Prostate gland (tissue), 2 donors: ENCODE measurements at places on chromosomes 1 and 21.

DNA sequence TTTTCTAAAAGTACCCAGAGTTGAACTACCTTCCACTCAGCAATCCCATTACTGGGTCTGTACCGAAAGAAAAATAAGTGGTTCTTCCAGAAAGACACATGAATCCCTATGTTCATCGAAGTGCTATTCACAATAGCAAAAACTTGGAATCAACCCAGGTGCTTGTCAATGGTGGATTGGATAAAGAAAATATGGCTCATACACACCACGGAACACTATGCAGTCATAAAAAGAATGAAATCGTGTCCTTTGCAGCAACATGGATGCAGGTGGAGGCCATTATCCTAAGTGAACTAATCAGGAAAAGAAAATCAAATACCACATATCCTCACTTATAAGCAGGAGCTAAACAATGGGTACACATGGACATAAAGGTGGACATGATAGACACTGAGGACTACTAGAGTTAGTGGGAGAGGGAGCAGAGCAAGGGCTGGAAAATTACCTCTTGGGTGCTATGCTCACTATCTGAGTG is 32.9 kb upstream of the JUN start:
- no peak for DNase-seq

- no peak for DNase-seq
Measured at GRCh38 chr1:43834280-43835081, 99.1 kb upstream of the ARTN start.

DNA sequence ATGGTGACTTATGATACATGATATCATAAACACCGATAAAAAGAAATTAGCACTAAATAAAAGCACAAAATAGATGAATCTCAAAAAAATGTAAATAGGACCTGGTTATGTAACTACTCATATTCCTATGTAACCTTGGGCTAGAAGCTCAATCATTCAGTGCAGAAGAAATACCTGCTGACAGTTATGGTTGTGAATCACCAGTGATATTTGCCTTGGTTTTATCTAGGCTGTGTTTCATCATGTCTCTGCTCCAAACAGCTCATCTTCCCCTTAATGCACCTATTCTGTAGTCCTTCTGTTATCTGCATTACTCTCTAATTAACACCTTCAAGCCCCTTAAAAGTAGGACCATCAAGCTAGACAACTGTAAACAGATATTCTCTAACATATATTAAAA is 16.3 kb upstream of the PIGC start:
- no peak for DNase-seq

DNA sequence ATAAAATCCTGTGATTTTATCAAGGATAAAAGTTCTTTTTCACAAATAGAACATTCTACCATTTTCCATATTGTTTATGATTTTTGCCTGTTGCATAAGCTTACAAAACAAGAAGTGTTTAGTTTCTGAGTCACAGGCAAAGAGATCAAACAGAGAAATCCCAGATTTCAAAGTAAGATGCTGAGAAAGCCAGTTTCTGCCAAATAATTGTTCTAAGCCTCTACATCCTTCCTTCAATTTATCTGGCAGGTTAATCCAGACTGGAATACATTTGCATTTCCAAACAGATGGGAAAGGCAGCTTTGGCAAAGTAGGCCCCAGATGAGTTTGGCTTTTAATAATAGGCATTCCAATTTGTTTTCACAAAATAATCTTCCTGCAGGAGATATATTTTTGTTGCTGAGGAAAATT is 2.5 kb downstream of the SLC1A7 start:
- DNase-seq: no peak

DNA sequence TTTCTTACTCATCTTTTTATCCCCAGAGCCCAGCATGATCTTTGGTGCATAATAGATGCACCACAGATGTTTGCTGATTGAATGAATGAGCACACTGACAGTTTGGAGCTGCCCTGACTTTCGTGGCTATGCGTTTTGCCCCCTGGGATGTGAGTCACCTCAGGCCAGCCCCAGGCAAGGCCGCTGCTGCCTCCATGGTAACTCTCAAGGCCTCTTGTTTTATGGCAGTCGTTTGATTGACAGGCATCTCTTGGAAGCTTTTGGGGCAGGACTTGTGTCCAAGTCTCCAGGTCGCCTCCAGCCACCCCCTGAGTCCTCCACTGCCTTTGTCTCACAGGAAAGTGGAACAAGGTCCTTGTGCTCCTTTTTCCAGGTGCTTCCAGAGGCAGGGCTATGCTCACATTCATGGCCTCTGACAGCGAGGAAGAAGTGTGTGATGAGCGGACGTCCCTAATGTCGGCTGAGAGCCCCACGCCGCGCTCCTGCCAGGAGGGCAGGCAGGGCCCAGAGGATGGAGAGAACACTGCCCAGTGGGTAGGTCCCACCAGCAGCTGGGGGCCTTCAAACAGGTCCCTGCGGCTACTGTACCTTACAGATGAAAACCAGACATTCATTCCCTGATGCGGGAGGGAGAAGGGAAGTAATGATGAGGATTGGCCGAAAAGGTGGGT is 11.2 kb downstream of the PSEN2 start:
- DNase-seq: no peak

DNA sequence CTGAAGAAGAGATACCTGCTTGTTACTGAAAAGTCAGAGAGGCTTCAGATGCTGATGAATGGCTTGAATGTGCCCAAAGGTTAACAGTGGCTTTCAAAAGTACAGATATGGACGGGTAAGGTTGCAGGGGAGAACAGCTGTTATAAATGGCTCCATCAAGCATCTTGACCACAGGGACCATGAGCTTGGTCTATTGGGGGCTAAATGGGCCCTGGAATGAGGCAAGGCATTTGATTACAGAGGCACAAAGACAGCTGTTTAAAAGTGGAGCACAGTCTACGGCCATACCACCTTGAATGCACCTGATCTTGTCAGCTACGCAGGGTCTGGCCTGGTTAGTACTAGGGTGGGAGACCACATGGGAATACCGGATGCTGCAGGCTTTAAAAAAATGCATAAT is 48.3 kb downstream of the C1orf198 start:
- no peak for DNase-seq
